Temporal lobe (tissue), 4 donors: ENCODE measurements at places on chromosomes 4 and X. TPM values are rescaled to one million over a fixed set of nuclear protein-coding genes. Genes with fewer than 3 reads are reported as not detected.

The SUPT20HL1 gene
- total RNA-seq, result not detected

The FGFR3 gene
- 6.1 TPM for total RNA-seq

The IL3RA gene
- 1.7 TPM for total RNA-seq

The EXOC1 gene
- total RNA-seq, result 67.6 TPM

The TLR3 gene
- total RNA-seq, result 0.74 TPM
